ENCODE measurements at places on chromosomes 7 and 10. TPM values are rescaled to one million over a fixed set of nuclear protein-coding genes. Genes with fewer than 3 reads are reported as not detected.

GRCh38 chr7:84021292-84021908 lies 173.2 kb downstream of the SEMA3A start:
- no peak for DNase-seq

- no peak for DNase-seq
Measured at GRCh38 chr7:124681946-124682345, 83.6 kb downstream of the GPR37 start.

DNA sequence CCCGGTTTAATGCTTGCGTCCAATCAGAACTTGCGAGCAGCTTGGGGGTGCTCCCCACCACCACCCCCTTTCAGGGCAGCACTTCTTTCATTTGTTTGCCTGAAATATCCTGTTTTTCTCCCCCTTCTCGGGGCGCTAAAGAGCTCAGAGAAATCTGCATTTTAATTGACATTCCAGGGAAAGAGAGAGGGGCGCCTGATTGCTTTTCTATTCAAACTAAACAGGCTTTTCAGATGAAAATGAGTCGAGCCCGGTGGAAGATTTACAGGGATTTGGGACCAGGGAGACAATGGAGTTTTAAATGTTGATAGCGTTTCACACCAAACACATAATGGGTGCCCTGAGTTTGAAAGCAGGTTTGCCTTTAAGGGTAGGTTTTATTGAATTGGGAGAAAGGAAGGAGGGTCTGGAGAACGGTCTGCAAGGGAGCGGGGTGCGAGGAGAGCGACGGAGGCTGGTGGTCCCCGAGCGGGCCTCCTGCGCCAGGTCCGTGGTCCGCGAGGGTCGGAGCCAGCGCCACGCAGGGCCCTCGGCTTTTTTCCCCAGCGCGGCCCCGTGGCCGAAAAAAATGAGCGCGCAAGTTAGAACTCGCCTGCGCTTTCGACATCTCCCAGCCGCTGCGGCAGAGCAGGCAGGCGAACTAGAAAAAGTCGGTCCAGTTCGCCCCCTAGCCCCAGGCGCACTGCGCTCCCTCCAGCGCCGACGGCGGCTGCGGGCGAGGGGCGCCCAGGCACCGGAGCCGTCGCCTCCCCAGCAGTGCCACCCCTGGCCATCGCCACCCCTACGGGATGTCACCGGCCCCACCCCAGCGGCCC lies 1.3 kb downstream of the FGFR2 start:
- no peak for DNase-seq

- DNase-seq: peak; percentile 51
Measured at GRCh38 chr10:31602541-31603234, 283.7 kb downstream of the ZEB1 start.

- DNase-seq: no peak
Measured at GRCh38 chr10:28054228-28054860, 55.5 kb upstream of the ODAD2 start.

GRCh38 chr7:111801277-111801676 lies 239.0 kb upstream of the IMMP2L start:
- no peak for DNase-seq

- no peak for DNase-seq
Measured at GRCh38 chr7:157840914-157841772, 504.3 kb downstream of the DNAJB6 start.

DNA sequence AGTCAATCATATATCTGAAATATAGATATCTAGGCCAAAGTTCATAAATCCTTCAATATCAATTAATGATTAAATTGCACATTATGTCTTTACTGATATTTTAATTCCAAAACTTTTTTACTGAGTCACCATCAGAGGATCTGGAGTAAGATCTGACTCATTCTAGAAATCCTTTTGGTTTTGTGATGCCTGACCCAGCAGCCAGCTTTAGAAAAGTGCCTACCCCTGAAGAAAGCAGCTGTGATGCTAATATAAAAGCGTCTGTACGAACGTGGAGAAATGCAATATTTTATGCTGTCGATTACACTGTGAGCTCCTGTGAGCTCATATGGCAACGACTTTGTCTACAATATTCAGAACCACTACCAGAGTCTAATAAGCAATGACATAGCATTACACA lies 142.5 kb upstream of the LRRTM3 start:
- no peak for DNase-seq

DNA sequence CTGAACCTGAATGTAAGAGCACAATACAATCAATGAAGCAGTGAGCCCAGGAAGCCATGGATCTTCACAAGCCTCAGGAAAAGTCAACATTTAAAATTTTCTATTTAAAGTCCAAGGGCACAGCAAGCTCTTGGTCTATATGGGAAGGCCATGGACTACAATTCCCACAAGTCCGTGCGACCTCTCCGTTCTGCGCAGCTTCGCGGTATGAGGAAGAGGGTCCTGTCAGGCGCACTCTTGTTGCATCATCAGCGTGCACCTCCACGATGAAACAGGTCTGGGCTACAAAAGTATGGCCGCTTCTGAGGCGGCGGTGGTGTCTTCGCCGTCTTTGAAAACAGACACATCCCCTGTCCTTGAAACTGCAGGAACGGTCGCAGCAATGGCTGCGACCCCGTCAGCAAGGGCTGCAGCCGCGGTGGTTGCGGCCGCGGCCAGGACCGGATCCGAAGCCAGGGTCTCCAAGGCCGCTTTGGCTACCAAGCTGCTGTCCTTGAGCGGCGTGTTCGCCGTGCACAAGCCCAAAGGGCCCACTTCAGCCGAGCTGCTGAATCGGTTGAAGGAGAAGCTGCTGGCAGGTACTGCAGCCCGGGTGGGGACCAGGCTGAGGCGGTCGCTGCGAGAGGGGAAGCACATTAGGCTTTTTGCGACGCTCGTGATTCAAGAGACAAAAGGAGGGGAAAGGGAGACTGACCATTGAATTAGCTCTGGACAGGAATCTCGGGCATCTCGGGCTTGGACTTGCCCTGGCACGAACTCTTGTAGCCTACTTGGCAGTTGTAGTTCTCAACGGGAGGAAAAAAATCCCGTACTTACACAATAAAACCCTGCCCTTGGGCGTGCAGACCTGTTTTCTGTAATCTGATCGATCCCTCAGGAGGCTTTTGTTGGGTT lies at the start of gene TRUB1:
TSS of gene TRUB1 (plus strand) at position 234 of the 894 bp plus-strand sequence. CDS start at position 293, 59 bp downstream.
- DNase-seq: peak; percentile 77

GRCh38 chr10:114174695-114175188 lies 739 bp upstream of the CCDC186 start:
- no peak for DNase-seq

- no peak for DNase-seq
Measured at GRCh38 chr7:67631476-67631875, 634.8 kb downstream of the TYW1 start.

GRCh38 chr7:146639291-146639690 lies 522.7 kb downstream of the CNTNAP2 start:
- no peak for DNase-seq

GRCh38 chr7:129188892-129189660 lies 643 bp downstream of the SMO start:
- DNase-seq: no peak

DNA sequence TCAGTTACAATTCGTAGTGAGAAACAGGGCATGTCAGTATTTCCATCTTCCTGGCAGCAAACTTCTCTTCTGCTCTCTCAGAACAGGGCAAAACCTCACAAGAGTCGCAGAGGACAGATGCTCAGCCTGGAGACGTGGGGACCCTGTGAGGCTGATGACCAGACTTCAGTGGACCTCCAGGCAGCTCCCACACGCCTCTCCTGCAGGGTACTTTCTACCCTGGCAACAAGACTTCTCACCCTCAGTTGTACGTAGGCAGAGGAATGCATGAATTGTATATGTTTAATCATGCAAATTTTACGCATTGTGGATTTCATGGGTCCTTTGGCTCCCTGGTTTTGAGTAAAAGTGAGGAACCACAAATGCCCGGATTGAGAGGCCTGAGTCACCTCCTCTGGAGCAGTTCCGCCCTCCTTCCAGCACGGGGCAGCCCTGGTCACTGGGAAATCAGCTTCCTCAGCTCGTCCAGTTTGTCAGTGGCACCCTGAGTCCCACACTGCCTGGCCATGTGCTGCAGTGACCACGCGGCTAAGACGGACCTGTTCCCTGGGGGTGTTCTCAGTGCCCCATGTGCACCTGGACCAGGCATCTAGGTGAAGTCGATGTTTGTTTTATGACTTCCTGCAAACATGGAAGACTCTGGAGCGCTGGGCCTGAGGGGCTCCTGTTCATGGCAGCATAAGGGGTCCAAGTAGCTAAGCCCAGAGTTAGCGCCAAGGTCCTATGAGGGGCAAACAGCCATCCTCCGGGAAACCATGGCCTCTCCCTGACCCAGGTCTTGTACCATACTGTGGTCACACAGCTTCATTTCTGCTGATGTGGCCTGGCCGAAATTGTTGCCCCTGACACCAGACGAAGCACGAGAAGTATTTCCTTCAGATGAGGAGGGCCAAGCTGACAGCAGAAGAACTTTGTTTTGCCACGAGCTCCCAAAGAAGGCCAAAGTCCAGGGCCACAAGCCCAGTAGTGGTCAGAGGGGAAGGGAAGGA lies 165.1 kb downstream of the TNS3 start:
- no peak for DNase-seq

GRCh38 chr10:90884431-90884830 lies 12.7 kb downstream of the RPP30 start:
- no peak for DNase-seq

DNA sequence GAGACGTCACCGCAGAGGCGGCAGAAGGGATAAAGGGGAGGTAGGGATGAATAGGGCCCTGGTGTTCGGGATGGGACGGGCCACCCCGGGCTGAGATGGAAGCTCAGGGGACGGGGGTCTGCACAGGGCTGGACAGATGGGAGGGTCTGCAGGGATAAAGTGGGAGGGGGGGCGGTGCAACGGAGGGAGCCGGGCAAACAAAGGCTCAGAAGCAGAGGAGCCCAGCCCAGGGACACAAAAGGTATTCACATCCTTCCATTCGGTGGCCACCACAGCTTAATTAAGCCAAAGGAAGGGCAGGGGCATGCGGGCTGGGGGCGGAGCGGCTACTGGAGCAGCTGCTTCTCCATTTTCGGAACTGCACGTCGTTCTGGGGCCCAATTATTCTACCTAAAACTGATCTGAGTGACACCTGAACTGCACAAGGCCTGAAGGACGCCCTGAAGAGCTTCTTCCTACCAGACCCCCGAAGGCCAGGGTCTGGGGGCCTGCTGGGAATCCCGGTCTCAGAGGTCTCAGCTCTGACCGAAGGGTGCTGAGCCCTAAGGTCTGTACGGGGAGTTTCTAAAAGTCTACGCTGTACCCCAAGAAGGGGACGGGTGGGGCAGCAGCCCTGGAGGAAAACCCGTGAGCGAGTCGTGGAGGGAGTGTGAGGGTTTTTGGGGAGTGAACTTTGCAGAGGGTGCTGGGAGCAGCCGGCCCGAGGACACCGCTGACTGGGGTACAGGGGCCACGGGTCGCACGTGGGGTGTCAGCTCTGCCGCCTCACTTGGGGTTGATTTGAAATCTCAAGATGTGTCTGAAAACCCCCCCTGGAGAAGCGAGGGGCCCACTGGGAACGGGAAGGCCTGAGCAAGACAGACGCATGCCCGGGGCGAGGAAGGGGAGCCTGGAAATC lies 334.8 kb downstream of the DNAJB6 start:
- no peak for DNase-seq

DNA sequence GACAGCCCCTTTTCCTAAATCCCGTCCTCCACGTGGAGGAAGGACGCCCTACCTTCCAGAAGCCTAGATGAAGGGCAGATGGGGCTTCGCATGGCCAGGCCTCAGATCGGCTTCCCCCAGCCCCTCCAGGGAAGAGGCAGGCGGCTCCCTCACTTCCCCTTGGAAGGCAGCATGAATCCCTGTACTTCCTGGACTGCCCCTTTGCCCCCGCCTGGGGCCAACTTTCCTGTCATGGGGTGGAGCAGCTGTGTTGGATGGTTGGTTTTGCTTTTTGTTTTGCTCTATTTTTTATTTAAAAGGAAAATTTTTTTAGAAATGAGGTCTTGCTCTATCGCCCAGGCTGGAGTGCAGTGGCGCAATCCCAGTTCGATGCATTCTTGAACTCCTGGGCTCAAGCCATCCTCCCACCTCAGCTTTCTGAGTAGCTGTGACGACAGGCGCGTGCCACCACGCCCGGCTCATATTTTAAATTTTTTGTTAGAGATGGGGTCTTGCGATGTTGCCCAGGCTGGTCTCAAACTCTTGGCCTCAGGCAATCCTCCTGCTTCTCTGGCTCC lies 27.2 kb downstream of the GTF2IRD1 start:
- no peak for DNase-seq

- DNase-seq: no peak
Measured at GRCh38 chr7:114650491-114650890, 235.9 kb downstream of the FOXP2 start.

DNA sequence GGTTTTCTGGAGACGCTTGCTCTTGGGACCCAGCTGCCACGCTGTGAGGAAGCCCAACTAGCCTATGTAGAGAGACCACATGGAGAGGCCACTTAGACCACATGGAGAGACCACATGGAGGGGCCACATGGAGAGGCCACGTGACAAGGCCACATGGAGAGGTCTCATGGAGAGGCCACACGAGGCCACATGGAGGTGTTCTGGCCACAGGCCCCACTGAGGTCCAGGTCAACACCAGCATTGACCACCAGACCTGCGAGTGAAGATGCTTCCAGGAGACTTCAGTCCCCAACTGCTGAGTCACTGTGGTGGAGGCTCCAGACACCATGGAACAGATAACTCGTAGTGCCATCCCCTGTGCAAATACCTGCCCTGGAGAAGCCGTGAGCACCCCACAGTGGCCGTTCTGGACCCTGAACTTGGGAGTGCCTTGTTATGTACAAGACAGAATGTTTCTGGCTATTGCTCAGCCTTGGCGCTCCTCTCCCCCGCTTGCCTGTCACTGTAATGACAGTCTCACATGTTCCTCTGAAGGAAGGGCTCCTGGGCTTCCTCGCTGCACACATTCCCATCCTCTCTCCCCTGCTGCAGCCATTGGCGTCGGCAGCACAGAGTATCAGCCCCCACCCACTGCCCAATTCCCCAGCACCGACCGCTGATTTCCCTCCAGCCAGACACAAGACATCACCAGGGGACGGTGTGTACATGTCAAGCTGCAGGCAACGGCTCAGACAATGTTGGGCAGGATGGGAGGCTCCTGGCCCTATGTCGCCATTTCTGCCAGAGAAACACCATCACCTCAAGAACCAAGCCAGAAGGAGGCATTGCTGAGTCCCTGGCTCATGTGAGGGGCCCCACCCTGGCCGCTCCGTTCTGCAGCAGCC lies 49.0 kb upstream of the TNRC18 start:
- no peak for DNase-seq

TSPAN33 gene
- 63.0 TPM for polyA plus RNA-seq

VAX1 gene
- polyA plus RNA-seq: not detected

HOXA1 gene
- 1.9 TPM for polyA plus RNA-seq

NRCAM gene
- 13.7 TPM for polyA plus RNA-seq

TAS2R40 gene
- not detected for polyA plus RNA-seq

SYCE1 gene
- polyA plus RNA-seq: 0.51 TPM

HTR5A gene
- polyA plus RNA-seq: not detected

MRC1 gene
- 11.0 TPM for polyA plus RNA-seq

TMEM225B gene
- 2.4 TPM for polyA plus RNA-seq

IDI2 gene
- polyA plus RNA-seq: not detected

ZCWPW1 gene
- 7.7 TPM for polyA plus RNA-seq

CREM gene
- polyA plus RNA-seq: 85.1 TPM

Data from left renal cortex interstitium (tissue), 4 donors.